ENCODE measurements at places on chromosomes 2 and 18.

GRCh38 chr2:143473216-143473615 is 344.0 kb downstream of the ARHGAP15 start:
- no peak for DNase-seq

GRCh38 chr2:1340141-1340512 is 73.1 kb upstream of the TPO start:
- DNase-seq = no peak

- no peak for DNase-seq
Observed at GRCh38 chr2:188519136-188519535, 227.5 kb downstream of the GULP1 start.

DNA sequence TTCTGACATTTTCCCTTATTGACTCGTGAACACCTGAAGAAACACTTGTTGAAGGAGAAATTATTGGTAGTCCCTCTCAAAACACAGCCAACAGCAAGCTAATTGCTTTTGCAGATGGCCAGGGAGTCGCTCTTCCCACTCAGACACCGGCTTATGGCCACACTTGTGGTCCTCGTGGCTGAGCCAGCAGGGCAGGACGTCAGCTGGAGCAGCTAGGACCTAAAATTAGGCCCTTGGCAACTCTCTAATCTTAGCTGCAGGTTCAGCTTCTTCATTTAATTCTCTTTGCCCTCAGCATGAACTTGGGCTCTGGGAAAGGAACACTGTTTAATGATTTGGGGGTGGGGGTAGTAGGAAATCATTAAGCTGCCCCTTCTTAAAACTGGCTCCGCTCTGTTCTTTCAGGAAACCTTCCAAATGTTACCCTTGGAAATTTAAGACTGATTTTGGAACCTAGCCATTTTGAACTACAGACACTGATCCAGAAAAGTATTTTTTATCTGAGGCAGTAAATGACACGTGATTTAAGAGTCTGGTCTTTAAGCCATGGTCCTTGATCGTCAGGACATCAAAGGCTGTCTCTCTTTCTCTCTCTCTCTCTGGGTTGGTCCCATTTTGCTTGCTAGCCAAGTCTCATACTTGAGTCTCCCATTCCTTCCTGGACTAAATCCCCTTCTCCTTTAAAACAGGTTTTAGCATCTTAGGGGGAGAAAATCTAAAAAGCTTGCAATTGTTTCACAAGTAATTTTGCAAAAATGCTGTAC is 77.5 kb downstream of the CDK15 start:
- DNase-seq = no peak

Data from NCI-H1105 treated with DMSO at 0.1 percent for 48 hours (cell line).